ENCODE measurements at places on chromosomes 2 and 18. TPM values are rescaled to one million over a fixed set of nuclear protein-coding genes. Genes with fewer than 3 reads are reported as not detected.

LHCGR gene
- total RNA-seq = not detected

TUBA4B gene
- total RNA-seq = not detected

IL1RL2 gene
- 1.3 TPM for total RNA-seq

IL36RN gene
- not detected for total RNA-seq

RFTN2 gene
- 9.3 TPM for total RNA-seq

ACMSD gene
- total RNA-seq = not detected

DNA sequence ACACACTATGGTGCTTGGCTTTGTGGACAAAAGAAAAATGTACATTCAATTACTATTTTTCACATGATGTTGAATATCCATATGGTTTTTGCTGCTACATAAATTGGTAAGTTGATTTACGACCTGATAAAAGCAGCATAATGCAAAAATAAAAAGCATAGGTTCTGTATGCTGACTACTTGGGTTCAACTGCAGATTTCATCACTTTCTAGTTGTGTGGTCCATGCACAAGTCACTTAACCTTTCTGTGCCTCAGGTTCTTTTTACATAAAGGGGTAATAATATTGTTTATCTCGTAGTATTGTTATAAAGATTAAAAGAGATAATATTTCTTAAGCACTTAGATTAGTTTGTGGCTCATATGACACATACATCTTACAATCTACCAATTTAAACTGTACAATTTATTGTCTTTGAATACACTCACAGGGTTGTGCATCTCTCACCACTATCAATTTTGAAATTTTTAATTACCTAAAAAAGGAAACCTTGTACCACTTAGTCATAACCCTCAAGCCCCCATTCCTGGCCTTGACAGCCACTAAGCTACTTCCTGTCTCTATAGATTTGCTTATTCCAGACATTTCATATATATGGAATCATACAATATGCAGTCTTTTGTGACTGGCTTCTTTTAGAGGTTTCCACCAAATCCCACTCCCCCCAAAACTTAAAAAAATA lies 1443.9 kb downstream of the SUCLG1 start:
- no peak overlapping the region for H3K4me3 ChIP-seq
- no peaks in the 10 kb centered on the region for H3K27me3 ChIP-seq
- H3K4me1 ChIP-seq = no peaks in the 10 kb centered on the region
- H3K27ac ChIP-seq = no peak overlapping the region
- H3K36me3 ChIP-seq = no peaks in the 10 kb centered on the region
- DNase-seq = no peak

DNA sequence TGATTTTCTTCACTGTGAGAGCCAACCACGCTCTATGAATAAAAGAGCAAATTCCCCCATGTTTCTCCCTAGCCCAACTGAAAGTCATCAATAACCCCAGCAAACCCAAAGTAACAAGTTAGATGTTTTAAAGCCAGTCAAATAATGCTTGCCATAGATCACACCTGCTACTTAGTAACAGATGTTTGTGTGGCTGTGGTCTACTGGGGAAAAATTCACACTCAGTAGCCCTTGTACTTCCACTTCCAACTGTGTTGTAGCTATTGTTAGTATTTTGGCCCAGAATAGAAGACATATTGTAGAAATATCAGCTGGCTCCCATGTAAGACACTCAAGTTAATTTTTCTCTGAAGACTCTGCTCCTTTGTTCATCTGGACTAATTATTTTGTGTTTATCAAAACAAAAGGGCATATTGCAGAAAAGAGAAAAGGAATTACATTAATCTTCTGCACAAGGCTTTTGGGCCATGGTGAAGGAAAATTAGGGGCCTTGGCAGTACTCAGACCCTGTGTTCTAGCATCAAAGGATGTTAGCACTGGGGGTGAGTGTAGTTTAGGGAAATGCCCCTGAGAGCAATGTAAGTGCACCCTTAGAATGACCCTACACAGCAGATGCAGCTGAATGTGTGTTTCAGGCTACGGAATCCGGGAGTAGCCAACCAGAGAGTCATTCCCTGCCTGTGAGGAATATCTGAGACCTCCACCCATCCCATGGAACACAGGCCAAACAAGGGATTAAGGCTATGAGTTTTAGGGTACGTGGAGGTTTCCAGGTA lies 521.9 kb downstream of the EPHA4 start:
- no peaks in the 10 kb centered on the region for H3K36me3 ChIP-seq
- no peak overlapping the region for H3K27ac ChIP-seq
- H3K4me1 ChIP-seq = no peaks in the 10 kb centered on the region
- no peak overlapping the region for H3K4me3 ChIP-seq
- no peaks in the 10 kb centered on the region for H3K27me3 ChIP-seq
- no peak for DNase-seq

DNA sequence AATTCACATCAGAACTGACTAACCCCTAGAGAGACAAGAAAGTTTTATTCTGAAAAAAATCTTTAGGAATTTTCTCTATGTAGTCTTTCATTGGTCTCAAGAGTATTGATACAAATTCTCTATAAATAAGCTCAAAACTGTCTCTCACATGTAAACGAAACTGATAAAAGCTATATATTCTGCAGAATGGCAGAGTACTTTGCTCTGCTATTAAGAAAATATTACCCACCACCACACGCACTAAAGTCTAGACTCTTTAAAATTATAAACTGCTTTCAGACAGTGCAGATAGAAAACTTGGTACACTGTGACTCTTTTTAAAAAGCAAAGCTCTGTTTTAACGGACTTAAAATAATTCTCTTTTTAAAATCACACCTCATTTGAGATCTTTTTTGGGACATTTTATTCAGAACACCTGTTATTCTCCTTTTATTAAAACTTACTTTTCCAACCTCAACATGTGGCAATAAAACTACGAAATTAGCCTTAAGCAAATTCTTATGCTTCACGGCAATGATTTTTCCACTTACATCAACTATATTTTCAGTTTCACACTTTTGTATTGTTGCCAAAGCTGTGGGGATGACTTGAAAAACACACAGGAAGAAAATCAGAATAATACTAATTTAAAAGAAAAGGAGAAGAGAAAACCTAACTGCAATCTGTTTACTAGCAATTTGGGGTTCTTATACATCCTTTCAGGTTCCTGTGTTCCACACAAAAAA lies 58.0 kb downstream of the CCDC88A start:
- peak overlapping the region; percentile 36 for H3K4me3 ChIP-seq
- H3K27me3 ChIP-seq = no peaks in the 10 kb centered on the region
- peak overlapping the region; percentile 2 for H3K27ac ChIP-seq
- peaks cover 22% of the 10 kb centered on the region for H3K4me1 ChIP-seq

GRCh38 chr18:79818631-79819030 lies 20.9 kb downstream of the KCNG2 start:
- H3K27ac ChIP-seq = no peak overlapping the region
- no peaks in the 10 kb centered on the region for H3K4me1 ChIP-seq
- no peak for DNase-seq

DNA sequence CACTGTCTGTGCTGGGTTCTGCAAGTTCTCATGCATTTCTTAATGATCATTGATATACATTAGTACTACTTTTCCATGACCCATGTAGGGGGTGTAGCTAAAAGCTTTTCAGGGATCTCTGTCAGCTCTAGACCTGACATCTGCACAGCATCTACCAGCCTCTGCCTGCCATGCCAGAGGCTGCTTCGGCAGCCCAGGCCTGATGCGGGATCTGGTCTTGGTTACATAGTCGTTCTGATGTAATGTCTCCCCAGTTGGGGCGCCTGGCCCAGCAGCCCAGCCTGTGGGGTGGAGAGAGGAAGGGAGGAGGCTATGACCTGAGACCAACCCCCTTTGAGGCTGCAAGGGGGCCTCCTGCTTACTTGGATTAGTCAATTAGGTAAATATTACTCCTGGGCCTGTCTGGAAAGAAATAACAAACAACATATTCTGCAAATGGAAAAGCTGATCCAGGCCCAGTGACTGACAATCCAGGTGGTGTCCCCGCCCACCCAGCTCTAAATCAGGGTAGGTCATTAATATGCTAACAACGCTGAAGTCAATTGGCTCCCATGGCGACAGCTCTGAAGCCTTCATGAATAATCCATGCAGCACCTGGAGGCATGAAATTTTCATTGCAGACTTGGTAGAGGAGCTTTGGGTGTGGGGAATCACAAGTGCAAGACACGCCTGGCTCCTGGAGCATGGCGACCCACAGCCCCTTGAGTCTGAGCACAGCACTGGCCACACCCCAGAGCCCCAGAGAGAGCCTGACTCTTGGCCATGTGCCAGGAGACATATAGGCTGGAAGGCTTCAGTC lies 575.3 kb downstream of the CMPK2 start:
- no peaks in the 10 kb centered on the region for H3K4me1 ChIP-seq
- H3K27me3 ChIP-seq = no peaks in the 10 kb centered on the region
- no peak overlapping the region for H3K27ac ChIP-seq
- H3K4me3 ChIP-seq = no peak overlapping the region
- DNase-seq = no peak
- no peaks in the 10 kb centered on the region for H3K36me3 ChIP-seq

- H3K36me3 ChIP-seq = no peaks in the 10 kb centered on the region
- DNase-seq = no peak
- H3K27ac ChIP-seq = no peak overlapping the region
- no peaks in the 10 kb centered on the region for H3K27me3 ChIP-seq
- H3K4me1 ChIP-seq = peaks cover 88% of the 10 kb centered on the region
- peak overlapping the region; percentile 38 for H3K4me3 ChIP-seq
Measured at GRCh38 chr2:54999182-54999581, 51.1 kb downstream of the RTN4 start.

GRCh38 chr2:29281916-29282247 lies 166.7 kb downstream of the CLIP4 start:
- no peak overlapping the region for H3K27ac ChIP-seq
- no peaks in the 10 kb centered on the region for H3K36me3 ChIP-seq
- H3K4me3 ChIP-seq = no peak overlapping the region
- no peaks in the 10 kb centered on the region for H3K27me3 ChIP-seq

DNA sequence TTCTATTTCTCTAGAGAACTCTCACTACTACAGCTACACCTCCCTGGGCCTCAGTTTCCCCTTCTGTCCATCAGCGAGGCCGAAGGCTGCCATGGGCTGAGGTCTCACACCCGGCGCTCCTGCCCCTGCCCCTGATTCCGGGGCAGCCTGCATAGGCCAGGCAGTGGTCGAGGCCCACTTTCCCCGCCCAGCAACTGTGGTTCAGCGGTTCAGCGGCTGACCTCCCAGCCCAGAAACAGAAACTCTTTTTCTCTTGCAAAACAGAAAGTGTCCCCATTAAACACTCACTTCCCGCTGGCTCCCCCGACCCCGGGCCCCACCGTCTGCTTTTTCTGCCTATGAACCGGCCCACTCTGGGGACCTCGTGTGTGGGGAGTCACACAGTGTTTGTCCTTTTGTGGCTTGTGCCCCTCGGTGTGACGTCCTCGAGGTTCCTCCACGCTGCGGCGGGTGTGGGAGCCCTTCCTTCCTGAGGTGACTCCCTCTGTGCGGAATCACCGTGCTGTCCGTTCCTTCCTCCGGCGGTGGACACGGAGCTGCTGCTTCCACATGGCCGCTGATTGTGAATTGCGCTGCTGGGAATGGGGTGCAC lies 16.0 kb downstream of the PDCD1 start:
- peak overlapping the region; percentile 17 for H3K27ac ChIP-seq
- peak overlapping the region; percentile 71 for H3K4me3 ChIP-seq
- no peaks in the 10 kb centered on the region for H3K27me3 ChIP-seq
- no peaks in the 10 kb centered on the region for H3K36me3 ChIP-seq
- no peak for DNase-seq

DNA sequence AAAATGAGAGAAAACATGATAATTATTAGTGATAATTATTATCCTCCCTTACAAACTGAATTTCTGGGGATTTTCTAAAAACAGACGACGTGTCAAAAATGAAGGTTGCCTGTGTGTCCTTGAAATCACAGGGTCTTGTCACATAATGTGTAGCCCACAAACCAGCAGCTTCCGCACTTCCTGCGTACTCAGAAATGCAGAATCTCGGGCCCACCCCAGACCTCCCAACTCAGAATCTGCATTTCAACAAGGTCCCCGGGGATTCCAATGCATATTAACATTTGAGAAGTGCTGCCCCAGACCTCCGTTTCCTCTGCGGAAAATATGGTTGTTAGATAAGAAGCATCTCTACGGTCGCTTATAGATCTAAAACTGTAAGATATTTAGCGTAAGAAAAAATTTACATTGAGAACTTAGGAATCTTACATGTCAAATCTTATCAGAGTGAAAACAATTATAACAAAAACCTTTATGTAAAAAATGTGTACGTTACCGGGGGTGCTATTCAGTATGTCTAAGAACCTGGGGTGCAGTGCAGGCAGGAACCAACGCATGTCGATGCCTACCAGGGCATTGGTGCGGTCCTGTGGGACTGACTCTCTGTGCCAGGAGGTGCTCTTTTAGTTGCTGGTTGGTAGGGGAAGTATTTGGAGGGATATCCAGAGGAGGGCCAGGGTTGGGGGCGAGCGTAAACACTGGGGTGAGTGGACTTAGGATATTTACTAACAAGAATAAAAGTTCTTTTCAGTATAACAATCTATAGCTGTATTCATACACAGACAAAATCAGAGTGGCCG lies 15.2 kb downstream of the CDKL4 start:
- H3K4me1 ChIP-seq = peaks cover 3% of the 10 kb centered on the region
- H3K27ac ChIP-seq = no peak overlapping the region
- H3K36me3 ChIP-seq = no peaks in the 10 kb centered on the region
- no peak for DNase-seq

- H3K27me3 ChIP-seq = no peaks in the 10 kb centered on the region
- no peaks in the 10 kb centered on the region for H3K36me3 ChIP-seq
- no peak for DNase-seq
- no peak overlapping the region for H3K27ac ChIP-seq
- no peaks in the 10 kb centered on the region for H3K4me1 ChIP-seq
- H3K4me3 ChIP-seq = no peak overlapping the region
Measured at GRCh38 chr2:228698963-228699362, 517.5 kb upstream of the SPHKAP start.

DNA sequence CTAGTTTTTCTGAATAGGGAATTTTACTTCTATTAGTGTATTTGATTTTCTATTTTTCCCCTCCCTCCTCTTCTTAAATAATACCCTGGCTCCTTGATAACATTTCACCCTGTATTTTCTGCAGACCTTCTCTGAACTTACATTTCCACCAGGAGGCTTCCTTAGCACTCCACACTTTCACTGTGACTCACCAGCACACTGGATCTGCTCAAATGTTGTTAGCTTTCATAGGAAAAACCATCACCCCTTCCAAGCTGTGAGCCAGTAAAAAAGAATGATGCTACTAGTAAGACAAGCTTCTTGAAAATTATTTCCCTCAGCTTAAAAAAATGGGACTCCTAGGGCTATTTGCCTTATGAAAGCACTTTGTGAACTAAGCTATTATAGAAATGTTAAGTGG lies 16.1 kb downstream of the SUPT7L start:
- H3K4me3 ChIP-seq = no peak overlapping the region
- peaks cover 39% of the 10 kb centered on the region for H3K36me3 ChIP-seq
- H3K27ac ChIP-seq = no peak overlapping the region
- no peaks in the 10 kb centered on the region for H3K4me1 ChIP-seq

- H3K4me1 ChIP-seq = no peaks in the 10 kb centered on the region
- no peak overlapping the region for H3K4me3 ChIP-seq
- no peak for DNase-seq
- H3K27ac ChIP-seq = no peak overlapping the region
- no peaks in the 10 kb centered on the region for H3K27me3 ChIP-seq
Measured at GRCh38 chr18:50751490-50751889, 68.3 kb downstream of the MRO start.

- no peak overlapping the region for H3K27ac ChIP-seq
- DNase-seq = no peak
- H3K36me3 ChIP-seq = no peaks in the 10 kb centered on the region
- no peaks in the 10 kb centered on the region for H3K27me3 ChIP-seq
Measured at GRCh38 chr2:136242687-136243277, 124.8 kb upstream of the CXCR4 start.
